Lung microvascular endothelial cell (primary cell): ENCODE measurements at places on chromosomes 2 and 18. TPM values are rescaled to one million over a fixed set of nuclear protein-coding genes. Genes with fewer than 3 reads are reported as not detected.
A peak's percentile ranks its signal among the peaks of the same experiment; 100 is the strongest.

DNA sequence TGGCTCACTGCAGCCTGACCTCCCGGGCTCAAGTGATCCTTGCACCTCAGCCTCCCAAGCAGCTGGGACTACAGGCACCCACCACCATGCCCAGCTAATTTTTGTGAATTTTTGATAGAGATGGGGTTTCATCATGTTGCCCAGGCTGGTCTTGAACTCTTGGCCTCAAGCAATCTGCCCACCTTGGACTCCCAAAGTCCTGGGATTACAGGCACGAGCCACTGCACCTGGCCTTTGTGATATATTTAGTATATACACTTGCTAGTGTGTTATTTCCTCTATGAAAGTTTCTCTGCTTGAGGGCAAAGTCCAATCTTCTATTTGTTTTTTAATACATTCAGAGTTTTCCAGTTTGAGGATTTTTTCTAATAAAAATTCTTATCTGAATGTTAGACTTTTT is 119.3 kb downstream of the GALNT3 start:
- no peak for DNase-seq

DNA sequence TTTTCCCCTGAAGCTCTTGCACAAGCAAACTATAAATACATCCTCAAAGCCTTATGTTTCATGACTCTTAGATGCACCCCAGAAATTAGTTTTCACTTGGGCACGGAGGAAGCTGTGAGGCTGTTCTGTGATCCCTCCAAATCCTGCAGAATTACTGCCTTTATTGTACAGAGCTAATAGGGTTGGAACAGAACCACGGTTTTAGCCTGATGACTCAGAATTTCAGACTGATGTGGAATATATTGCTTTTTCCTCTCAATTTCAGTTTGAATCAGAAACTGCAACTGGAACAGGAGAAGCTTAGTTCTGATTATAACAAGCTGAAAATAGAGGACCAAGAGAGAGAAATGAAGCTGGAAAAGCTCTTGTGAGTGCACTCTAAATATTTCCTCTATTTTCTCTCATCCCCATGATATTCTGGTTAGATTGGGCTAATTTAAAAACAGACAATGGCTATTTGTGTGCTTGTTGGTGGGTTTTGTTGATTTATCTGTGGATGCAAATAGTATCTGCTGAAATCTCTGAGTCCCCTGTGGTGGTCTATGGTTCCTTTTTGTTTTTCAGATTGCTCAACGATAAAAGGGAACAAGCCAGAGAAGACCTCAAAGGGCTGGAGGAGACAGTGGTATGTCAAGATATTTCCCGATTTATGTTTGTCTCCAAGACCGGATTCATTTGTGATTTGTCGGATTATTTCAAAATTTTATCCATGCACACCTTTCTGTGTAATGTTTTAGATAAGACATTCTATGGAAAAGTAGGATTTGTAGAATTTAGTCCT is 38.2 kb upstream of the LYPD6B start:
- DNase-seq = no peak

DNA sequence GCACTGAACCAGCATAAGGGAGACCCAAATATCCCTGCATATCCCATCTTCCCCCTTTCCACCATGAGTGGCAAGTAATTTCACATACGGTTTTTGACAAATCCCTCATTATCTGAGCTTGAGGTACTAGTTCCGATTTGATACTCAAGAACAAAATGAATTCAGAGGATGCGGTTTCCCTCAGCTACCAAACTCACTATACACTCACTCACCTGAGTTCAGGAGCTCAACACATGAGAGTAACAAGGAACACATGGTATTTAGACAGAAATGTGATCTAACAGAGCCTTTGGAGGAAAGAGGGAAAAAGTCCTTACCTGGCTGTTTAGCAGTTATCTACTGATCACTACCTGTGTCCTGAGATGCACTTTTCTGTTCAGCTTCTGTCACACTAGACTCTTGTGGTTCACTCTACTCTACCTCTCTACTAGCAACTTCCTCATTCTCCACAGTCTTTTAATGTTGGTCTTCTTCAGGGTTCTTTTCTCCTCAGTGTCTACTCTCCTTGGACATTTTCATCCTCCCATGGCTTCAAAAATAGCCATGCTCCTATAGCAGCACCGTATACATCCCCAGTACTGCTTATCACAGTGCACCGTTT is 25.1 kb downstream of the ASXL2 start:
- DNase-seq = no peak

- peak; percentile 66 for DNase-seq
Measured at GRCh38 chr18:9673296-9674251, 34.5 kb upstream of the RAB31 start.

DNA sequence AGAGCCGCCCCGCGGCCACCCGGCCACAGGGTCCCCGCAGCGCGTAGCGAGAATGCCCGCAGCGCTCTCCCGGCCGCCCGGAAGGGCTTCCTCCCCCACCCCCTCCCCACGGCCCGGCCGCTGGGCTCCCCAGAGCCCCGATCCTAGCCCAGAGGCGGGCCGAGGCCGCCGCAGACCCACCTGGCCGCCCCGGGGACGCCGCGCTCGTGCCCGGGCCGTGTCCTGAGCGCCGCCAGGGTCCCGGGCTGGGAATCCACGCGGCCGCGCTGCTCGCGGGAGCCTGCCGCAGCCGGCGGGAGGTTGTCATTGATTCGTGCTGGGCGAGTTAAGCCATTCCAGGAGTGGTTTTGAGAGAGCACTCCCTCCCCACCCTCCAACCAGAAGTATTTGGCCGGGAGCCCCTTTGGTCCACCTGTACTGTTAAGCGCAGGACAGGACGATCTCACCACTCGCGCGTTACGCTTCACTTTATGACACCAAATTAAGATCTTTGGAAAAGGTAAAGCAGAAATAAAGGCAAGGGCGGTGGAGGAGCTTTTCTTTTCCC is 206.4 kb upstream of the SMAD2 start:
- no peak for DNase-seq

- no peak for DNase-seq
Measured at GRCh38 chr2:220445429-220446105, 818.1 kb downstream of the SLC4A3 start.

GRCh38 chr2:105919826-105920225 is 175.1 kb downstream of the NCK2 start:
- peak; percentile 40 for DNase-seq

GRCh38 chr18:59202258-59202820 is 17.6 kb upstream of the GRP start:
- DNase-seq = no peak

GRCh38 chr2:172972005-172972619 is 103.5 kb upstream of the MAP3K20 start:
- peak; percentile 46 for DNase-seq

DNA sequence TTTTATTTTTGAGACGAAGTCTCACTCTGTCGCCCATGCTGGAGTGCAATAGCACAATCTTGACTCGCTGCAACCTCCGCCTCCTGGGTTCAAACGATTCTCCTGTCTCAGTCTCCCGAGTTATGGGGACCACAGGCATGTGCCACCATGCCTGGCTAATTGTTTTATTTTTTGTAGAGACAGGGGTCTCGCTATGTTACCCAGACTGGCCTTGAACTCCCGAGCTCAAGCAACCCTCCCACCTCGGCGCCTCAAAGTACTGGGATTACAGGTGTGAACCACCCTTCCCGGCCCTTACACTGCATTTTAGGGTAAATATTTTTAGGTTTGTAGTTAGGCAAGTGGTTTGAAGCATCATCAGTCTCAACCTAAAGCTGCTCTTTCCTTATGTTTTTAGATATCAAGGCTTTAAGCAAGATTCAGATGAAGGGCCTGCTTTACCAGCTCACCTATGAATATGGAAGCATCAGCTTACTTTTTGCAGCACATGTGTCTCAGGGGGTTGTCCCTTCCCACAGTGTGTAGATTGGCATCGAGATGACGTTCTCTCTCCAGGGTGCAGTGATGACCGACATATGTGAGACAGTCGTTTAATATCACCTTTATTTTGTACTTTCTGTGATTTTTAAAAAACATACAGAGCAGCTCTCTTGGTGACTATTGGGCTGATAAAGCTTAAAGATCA is 47.2 kb downstream of the ATIC start:
- DNase-seq = no peak

Gene ZNF521
- 74.3 and 130 TPM in 2 replicates for total RNA-seq

Gene TOGARAM2
- under 0.01 TPM in 2 replicates for total RNA-seq

Gene REG3G
- total RNA-seq = not detected in 2 replicates

Gene TGFA
- 7.8 and 16.3 TPM in 2 replicates for total RNA-seq

Gene RDH14
- total RNA-seq = 19.6 and 24.8 TPM in 2 replicates
